HFFc6 (cell line): ENCODE measurements at places on chromosomes 7 and 10. TPM values are rescaled to one million over a fixed set of nuclear protein-coding genes. Genes with fewer than 3 reads are reported as not detected.

GRCh38 chr10:47365431-47366180 is 17.4 kb downstream of the RBP3 start:
- H3K27me3 ChIP-seq, result peaks cover 42% of the 10 kb centered on the region
- H3K27ac ChIP-seq, result no peak overlapping the region
- DNase-seq, result no peak
- H3K4me1 ChIP-seq, result no peaks in the 10 kb centered on the region
- no peaks in the 10 kb centered on the region for H3K36me3 ChIP-seq

- H3K4me1 ChIP-seq, result no peaks in the 10 kb centered on the region
- H3K36me3 ChIP-seq, result no peaks in the 10 kb centered on the region
- no peaks in the 10 kb centered on the region; the same call in none of the 2 replicates for H3K27me3 ChIP-seq
- DNase-seq, result no peak
Measured at GRCh38 chr7:103918631-103919271, 70.7 kb downstream of the RELN start.

- H3K4me1 ChIP-seq, result peaks cover 25% of the 10 kb centered on the region
- H3K27ac ChIP-seq, result no peak overlapping the region
- peaks cover 8% of the 10 kb centered on the region; the same call in 1 of the 2 replicates for H3K36me3 ChIP-seq
- H3K4me3 ChIP-seq, result no peak overlapping the region
Measured at GRCh38 chr7:46391231-46392201, 470.4 kb upstream of the IGFBP3 start.

Gene PRR15
- total RNA-seq, result 0.44 TPM in 1 of 3 replicates, not detected in the others
